Stimulated activated CD8-positive, alpha-beta memory T cell treated with anti-CD3 and anti-CD28 coated beads, Interleukin-7, amount 100 ng/mL, for 1 hour (primary cell): ENCODE measurements at places on chromosomes 3 and 15.

DNA sequence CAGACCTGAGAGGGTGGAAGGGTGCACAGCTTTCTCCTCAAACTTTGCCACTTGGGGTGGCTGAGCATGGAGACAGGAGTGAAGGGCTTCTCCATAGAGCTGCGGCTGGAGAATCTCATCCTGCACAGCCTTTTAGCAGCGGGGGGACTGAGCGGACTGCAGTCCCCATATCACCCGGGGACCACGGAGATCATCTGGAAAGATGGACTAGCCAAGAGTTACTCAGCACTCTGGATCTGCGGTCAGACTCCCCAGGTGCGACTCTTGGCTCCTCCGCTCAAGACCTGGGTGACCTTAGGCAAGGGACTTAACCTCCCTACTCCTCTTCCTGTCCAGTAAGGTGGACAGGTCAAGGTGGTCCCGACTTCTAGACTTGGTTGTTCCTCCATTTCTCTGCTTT, 125.8 kb upstream of the MEF2A start:
- no peak for DNase-seq

- DNase-seq = no peak
These were observed 23.1 kb downstream of the HEG1 start for GRCh38 chr3:125032683-125033082.

DNA sequence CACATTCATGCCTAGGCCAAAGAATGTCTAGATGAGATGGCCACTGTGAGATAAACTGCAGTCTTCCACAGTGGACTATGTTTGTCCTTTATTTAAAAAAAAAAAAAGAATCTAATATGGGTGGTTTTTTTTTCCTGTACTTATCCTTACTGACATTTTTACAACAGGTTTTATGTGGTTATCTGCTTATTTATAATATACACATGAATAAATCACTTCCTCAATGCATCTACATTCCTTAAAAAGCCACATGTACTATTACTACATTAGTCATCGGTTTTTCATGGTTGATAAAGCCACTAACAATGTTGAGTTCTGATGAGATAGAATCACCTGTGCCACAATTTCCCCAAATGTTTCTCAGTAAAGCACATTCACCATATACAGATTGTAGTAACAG, 341.3 kb upstream of the THBS1 start:
- no peak for DNase-seq

DNA sequence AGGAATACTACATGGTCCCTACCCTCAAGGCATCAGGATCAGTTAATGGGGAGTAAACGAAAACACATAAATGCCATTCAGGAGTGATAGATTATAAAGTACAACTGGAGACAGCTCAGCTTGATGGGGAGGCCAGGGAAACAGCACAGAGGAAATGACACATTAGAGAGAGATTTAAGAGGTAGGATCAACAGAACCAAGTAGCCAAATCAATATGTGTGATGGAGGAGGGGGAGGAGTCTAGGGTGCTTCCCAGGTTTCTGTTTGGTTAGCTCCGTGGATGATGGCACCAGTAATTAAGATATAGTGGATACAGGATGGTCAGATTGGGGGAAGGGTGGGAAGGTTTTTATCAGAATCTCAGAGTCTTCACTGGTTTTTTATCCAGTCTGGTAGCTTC, 229.5 kb upstream of the ROPN1 start:
- no peak for DNase-seq

GRCh38 chr3:45978006-45978761, 17.4 kb downstream of the FYCO1 start:
- DNase-seq = no peak

GRCh38 chr3:139561959-139562676, 22.6 kb upstream of the RBP1 start:
- no peak for DNase-seq

DNA sequence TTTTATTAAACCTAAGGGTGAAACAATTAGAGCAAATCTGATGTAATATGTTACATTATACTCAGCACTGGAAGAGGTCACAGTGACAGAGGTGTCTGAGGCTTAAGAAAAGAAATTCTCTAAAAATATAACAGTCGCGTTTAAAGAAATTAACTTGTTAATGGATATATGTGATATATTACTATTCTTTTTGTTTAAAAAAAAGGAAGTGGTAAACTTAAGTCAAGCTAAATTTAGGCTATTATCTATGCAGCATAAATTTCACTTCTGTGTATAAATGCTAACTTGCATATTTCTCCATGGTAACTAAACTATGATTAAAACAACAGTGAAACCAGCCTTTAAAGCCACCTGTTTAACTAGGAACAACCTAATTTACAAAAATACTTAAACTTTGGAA, 191.3 kb downstream of the FOXP1 start:
- no peak for DNase-seq

GRCh38 chr15:40133544-40133943, 24.9 kb upstream of the BMF start:
- DNase-seq = no peak

GRCh38 chr3:107452436-107452835, 70.3 kb upstream of the BBX start:
- DNase-seq = no peak

DNA sequence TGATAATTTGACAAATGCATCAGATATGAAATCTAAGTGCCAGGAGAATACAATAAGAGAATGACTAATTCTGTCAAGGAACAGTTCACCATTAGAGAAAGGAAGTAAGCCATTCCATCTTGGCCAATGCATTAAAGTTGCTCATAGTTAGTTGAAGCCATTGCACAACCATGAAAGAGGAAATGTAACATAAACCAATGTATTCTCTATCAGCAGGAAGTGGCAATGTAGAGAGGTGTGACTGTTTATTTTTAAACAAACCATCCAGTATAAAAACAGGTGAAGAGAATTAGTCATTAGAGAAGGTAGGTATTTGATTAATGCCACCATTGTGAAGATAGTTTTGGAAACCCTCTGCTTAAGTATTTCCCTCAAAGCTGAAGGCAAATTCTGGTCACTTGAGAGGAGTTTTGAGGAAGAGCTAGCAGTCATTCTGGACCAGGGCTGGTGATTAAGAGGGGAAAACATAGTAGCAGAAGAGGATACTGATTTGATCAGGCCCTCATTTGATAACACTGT, 10.7 kb upstream of the ANXA2 start:
- DNase-seq = no peak

- DNase-seq = peak; percentile 31
These were observed 69.0 kb downstream of the RAB7A start for GRCh38 chr3:128794770-128795649.

DNA sequence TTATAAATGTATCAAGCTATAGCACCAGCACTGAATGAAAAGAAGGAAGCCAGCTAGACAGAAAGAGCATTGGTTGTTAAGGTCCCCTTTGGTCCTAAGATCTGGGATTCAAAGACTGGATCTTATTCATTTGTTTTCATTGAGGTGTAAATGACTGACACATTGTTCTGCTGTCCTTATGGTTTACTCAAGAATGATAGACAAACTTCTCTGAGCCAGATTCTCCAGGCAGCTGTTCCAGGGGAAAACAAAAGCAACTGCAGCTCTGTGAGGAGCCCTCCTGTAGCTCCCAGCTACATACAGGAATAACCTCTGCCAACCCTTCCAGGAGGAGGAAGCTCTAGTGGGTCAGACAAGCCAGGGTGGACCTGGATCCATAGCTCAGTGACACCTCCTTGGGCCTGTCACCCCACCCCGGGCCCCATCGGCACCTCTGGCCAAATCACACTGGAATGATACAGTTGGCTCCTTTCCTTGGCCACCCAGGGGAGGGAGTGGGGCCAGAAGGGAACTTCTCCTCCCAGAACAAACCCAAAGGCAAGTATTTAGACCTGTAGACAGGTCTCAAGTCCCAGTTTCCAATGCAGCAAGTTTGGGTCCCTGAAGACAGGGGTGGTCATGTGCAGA, 57.8 kb downstream of the ZNF621 start:
- DNase-seq = no peak

GRCh38 chr3:196063049-196063448, 18.8 kb downstream of the TFRC start:
- no peak for DNase-seq

- no peak for DNase-seq
These were observed 76.4 kb upstream of the ETV5 start for GRCh38 chr3:186185194-186185787.

GRCh38 chr15:84748274-84749110, at the start of gene ZNF592:
TSS of gene ZNF592 (plus strand) at chr15:84748592. CDS start at chr15:84782676, 34,084 bp downstream.
- DNase-seq = peak; percentile 66

DNA sequence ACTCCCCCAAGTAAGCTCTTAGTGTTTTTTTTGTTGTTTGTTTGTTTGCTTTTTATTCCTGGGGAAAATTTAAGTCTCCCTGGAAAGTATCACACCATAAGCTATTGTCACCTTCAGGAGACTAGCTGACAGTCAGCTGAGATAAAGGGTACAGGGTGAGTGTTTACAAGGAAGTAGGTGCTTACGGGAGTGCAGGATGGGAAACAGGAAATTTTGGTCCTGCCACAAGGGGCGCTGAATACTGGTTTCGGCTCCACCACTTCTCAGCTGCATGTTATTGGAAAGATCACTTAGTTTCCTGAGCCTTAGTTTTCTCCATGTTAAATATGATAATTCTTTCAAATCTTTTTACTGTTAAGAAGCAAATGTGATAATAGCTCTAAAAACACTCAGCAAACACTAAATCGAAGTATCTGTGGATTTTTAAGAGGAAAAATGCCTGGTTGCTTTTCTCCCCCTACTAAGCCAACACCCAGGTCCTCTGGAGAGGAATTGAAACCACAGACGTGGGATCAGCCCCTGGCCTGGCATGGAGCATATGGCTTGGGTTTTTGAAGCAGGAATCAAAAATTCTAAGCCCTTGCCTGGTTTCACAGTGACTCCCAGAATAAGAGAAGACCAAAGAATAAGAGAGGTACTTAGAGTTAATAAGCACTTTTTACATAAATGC, 90.7 kb downstream of the SCN11A start:
- DNase-seq = peak; percentile 3

DNA sequence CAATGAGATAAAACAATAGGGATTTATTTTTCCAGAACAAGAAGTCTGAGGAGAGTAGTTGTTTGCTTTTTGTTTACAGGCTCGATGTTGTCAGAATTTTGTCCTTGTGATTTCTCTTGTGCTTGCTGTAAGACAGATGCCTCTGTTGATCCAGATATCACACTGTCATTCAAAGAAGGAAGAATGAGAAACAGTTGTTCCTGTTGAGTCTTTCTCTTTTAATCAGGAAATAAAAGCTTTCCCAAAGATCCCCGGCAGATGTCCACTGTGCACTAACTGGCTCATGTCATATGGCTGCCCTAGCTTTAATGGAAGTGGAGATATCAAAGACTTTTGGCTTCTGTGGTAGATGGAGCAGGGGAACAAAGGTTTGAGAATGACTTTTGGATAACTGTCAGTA, 6.8 kb downstream of the SERPINI1 start:
- DNase-seq = no peak

GRCh38 chr3:10665592-10665991, 150.4 kb upstream of the SLC6A11 start:
- DNase-seq = no peak

DNA sequence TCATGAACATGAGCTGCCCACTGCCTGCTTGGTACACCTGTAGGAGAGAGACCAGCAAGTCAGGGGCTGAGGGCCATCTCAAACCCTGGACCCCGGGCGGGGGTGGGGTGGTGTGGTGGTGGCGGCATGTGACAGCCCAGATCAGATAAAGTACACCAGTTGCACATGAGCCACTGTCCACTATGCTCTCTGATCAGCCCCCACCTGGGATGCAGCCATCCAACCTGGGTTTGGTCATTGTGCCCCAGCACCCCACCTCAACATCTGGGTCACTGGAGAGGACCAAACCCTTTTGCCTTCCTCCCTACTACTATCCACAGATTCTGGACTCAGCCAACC, 3.0 kb upstream of the NCKIPSD start:
- DNase-seq = no peak

- peak; percentile 49 for DNase-seq
These were observed 924 bp upstream of the SIN3A start for GRCh38 chr15:75452364-75452864.

- no peak for DNase-seq
These were observed 127.7 kb downstream of the ISL2 start for GRCh38 chr15:76464247-76464646.

GRCh38 chr3:114839476-114839875, 307.6 kb downstream of the ZBTB20 start:
- DNase-seq = no peak

DNA sequence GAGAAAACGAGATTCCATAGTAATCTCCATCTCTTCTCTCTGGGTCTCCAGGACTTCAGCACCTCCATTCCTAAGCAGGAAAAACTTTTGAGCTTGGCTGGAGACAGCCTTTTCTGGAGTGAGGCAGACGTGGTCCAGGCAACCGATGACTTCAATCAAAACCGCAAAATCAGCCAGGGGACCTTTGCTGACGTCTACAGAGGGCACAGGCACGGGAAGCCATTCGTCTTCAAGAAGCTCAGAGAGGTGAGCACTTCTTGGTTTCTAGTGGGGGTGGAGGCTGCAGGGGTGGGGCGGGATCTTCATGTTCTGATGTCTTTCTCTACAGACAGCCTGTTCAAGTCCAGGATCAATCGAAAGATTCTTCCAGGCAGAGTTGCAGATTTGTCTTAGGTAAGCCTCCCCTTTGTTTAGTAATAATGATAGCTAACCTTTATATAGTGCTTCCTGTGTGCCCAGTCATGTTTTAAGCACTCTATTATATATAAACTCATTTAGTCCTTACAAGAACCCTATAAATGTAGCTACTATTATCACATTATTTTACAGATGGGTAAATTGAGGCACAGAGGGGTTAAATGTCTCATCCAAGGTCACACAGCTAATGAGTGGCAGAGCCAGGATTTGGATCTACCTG, 35.0 kb upstream of the TATDN2 start:
- no peak for DNase-seq

- DNase-seq = no peak
These were observed 3.9 kb upstream of the ATP2B2 start for GRCh38 chr3:10509325-10509724.

- DNase-seq = no peak
These were observed 4.4 kb upstream of the BAHD1 start for GRCh38 chr15:40436116-40436891.

- no peak for DNase-seq
These were observed 98.9 kb downstream of the C3orf38 start for GRCh38 chr3:88248658-88249057.

DNA sequence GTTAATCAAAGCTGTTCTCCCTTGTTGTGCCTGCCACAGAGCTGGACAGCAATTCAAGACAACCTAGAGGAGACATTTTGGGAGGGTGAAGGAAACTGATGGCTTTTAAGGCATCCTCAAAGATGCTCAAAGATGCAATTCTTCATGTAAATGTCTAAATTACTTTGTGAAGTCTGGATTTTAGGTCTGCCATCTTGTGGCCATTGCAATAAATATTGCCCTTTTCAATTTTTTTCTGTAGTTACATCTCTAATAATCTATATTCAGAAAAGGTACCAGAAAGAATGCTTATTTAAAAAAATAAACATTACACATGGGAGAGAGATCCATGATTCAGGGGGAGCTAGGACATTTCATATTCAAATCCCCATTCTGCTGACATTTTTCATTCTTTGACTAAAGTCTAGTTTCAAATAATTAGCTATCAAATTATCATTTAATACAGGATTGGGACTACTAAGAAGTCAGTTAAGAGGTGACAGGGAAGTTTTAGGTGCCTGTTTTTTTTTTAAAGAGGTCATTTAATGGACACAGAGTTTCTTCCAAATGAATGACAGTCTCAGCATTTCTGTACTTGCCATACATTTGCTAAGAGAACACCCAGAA, 259.8 kb upstream of the WNT5A start:
- DNase-seq = no peak
